Activated CD4-positive, alpha-beta T cell treated with anti-CD3 and anti-CD28 coated beads, Interleukin-2, amount 10 ng/mL, durations not matched to agents 24 days and 14 days (primary cell): ENCODE measurements at places on chromosomes 16 and 17.

GRCh38 chr17:48637323-48638260, 11.4 kb upstream of the HOXB9 start:
- no peak for DNase-seq

DNA sequence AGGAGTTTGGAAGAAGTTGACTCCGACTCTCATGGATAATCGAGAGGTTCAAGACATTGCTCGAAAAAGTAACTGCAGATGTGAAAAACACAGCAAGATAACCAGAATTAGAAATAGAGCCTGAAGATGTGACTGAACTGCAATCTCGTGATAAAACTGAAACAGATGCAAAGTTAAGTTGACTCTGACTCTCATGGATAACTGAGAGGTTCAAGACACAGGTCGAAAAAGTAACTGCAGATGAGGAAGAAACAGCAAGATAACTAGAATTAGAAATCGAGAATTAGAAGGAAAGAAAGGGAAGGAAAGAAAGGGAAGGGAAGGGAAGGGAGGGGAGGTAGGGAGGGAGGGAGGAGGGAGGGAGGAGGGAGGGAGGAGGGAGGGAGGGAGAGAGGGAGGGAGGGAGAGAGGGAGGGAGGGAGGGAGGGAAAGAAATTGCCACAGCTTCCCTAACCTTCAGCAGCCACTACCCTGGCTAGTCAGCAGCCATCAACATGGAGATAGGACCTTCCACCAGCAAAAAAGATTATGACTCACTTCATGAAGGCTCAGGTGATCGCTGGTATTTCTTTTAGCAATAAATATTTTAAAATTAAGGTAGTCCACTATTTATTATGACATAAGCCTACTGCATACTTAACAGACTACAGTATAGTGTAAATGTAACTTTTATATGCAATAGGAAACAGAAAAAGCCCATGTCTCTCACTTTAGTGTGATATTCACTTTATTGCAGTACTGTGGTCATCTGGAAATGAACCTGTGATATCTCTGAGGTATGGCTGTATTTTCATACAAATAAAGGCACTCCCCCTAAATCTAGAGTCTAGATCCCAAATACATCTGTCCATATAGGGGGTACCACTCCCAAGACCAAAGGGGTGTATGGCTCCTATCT, 68.3 kb downstream of the KANSL1 start:
- no peak for DNase-seq

- peak; percentile 75 for DNase-seq
Observed at GRCh38 chr16:8905168-8905762, 23.1 kb downstream of the LITAFD start.

- no peak for DNase-seq
Observed at GRCh38 chr16:73215678-73216377, 167.9 kb upstream of the ZFHX3 start.

- DNase-seq = no peak
Observed at GRCh38 chr17:64775701-64776570, 113.8 kb upstream of the SMURF2 start.

- DNase-seq = no peak
Observed at GRCh38 chr16:79887541-79888540, 287.3 kb upstream of the MAF start.

DNA sequence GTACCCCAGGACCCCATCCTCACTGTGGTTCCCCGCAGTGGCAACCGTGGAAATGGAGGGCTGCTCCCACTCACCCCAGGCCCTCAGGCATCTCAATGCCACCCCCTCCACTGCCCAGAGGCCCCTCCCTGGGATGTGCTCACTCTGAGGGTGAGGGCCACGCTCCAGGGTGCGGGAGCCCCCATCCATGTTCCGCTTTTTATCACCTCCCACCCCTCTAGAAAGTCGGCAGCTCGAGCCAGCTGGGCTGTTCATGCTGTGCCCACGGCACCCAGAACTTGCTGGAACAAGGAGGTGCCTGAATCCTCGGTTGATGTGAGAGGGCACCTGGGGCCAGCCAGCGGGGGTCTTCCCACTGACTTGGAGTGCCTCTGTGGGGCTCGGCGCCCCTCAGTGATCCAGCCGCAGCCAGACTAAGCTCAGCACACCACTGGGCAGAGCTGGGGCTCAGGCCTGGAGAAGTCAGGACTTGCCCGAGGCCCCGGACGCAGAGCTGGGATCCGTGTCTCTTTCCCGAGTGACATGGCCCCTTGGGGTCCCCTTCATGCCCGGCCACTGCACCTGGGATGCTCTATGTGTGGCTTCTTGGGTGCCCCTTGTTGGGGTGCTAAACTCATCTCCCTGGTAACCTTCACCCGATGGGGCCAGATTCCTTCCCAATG, 143.1 kb upstream of the GSE1 start:
- no peak for DNase-seq

DNA sequence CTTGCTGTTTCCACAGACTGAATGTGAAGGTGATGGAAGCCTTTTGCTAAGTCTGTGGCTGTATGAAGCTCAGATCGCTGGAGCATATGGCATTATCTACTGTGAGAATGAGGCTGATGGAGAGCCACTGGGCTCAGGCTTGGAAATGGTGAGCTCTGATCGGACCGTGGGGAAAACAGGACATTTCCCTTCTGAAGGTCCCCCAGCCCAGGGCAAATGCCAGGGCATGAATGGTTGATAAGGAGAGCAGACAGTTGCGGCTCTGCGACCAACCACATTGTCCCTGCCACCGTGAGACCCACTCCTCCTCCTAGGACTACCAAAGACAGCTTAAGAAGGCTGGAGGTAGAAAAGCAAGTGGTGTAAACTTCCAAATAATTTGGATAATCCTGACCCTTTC, 4.7 kb upstream of the CUEDC1 start:
- no peak for DNase-seq

GRCh38 chr17:35968520-35969054, 12.7 kb downstream of the CCL16 start:
- DNase-seq = no peak

GRCh38 chr17:36807496-36808179, 129.6 kb upstream of the LHX1 start:
- no peak for DNase-seq

GRCh38 chr16:81694494-81695280, 84.4 kb upstream of the PLCG2 start:
- no peak for DNase-seq

DNA sequence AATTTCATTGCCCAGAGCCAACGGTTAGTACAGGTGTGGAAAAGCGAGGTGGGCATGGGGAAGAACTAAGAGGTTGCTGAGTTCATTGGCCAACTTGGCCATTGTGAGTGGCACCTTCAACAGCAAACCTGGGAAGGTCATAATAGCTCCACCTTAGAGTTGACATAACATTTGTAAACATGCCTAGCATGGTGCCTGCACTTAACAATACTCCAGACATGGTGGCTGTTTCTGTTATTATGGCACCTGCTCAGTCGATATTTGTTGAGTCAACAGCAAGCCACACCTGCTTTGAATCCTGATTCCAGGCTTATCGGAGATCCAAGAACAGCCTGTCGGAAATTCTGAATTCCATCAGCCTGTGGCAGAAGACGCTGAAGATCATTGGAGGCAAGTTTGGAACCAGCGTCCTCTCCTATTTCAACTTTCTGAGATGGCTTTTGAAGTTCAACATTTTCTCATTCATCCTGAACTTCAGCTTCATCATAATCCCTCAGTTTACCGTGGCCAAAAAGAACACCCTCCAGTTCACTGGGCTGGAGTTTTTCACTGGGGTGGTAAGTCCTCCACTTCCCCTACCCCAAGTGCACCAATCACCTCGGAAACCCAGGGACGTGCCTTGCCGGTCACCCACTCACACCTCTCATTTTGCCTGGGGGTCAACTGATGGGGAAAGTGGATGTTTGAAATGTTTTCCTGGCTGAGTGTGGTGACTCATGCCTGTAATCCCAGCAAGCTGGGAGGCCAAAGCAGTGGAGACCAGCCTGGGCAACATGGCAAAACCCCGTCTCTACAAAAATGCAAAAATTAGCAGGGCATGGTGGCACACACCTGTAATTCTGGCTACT, 46.0 kb downstream of the TMC5 start:
- DNase-seq = no peak

DNA sequence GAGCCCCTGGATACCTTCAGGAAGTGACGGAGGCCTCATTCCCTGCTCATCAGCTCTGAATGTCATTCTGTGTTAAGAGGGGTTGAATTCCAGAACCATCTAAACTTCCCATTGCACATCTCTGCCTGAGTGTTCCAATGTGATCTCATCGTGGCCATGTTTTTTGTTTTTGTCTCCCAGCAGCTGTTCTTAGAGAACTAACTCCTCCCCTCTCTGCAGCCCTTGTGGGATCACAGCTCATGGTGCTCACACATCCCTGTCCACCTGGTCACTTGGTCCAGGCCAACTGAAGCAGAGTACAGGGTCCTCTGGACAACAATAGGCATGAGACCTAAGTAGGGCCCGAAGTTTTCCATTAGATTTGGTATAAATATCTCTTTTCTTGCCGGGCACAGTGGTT, 6.0 kb upstream of the SYT17 start:
- DNase-seq = no peak

GRCh38 chr16:79390481-79391051, 210.0 kb downstream of the MAF start:
- no peak for DNase-seq

GRCh38 chr16:50712560-50712898, 19.1 kb downstream of the NOD2 start:
- DNase-seq = no peak

- DNase-seq = peak; percentile 78
Observed at GRCh38 chr16:727291-727977, 528 bp downstream of the HAGHL start.

GRCh38 chr17:61238455-61238933, 161.1 kb upstream of the TBX2 start:
- DNase-seq = no peak

DNA sequence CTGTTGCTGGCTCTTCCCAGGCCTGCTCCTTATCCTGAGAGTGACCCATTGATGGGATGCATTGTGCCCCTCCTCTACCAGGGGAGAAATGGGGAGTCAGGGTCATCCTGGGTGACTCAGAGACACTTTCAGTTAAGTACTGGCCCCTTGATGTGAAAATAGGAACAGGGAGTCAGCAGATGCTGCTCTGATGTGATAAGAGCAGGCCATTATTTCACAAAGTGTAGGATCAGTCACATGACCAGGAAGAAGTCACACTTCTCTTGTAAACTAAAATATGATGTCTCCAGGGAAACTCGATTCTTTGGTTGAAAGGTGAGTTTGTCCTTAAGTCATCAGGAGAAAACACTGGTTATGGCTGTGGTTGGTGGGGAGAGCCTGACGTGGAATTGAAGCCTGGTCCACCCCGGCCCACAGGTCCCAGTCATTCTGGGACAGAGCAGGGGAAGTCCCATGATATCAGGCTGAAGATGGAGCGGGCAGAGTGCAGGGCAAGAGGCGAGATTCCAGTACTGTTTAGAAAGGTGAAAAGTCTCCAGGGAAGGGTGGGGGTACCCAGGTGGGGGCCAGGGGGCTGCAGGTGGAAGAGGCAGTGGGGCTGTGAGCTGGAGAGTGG, 88.6 kb upstream of the NLRP1 start:
- DNase-seq = no peak

DNA sequence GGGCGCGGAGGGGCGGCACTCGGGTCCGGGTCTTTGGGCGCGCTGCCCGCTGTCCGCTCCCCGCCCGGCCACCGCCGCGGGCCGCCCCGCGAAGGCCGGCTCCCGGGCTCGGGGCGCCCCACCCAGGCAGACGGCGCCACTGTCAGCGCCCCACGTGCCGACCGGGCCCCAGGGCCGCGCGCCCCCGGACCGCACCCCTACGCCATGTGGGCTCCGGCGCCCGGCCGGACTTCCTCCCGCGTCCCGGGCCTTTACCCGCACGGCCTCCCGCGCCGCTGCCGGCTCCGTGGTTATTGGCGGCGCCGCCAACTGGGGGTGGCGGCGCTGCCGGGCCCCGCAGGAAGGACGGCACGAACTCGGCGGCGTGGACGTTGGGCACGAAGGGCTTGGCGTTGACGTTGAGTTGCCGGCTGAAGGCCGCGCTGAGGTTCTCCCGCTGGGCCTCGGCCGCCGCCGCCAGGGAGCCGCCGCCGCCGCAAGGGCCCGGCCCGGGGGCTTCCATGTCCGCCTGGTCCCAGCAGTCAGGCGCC, 577 bp downstream of the GSPT1 start:
- DNase-seq = peak; percentile 84

DNA sequence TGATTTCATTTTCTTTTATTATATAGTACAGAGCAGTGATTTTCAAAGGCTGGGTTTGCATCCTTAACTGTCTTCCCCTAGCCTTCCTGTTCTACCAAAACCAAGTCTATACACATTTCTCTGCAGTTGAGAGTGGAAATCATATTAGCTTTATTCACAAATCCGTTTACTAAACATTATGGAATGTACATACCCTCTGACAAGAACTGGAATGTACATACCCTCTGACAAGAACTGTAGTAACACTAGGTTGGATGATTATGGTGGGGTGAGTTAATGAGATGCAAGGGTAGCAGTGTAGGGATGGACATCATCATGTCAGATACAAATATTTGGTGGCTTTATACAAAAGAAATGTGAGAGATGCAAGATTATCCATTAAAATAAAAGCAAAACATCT, 154.8 kb downstream of the CYB561 start:
- DNase-seq = no peak

GRCh38 chr17:4588391-4588790, 4.1 kb downstream of the SMTNL2 start:
- no peak for DNase-seq

GRCh38 chr17:58329035-58329809, 627 bp upstream of the TSPOAP1 start:
- DNase-seq = peak; percentile 95
